ENCODE measurements at places on chromosomes 3 and 15. TPM values are rescaled to one million over a fixed set of nuclear protein-coding genes. Genes with fewer than 3 reads are reported as not detected.

GRCh38 chr3:153246806-153247205, 84.8 kb downstream of the RAP2B start:
- H3K36me3 ChIP-seq: no peaks in the 10 kb centered on the region
- H3K27me3 ChIP-seq: no peaks in the 10 kb centered on the region
- H3K4me1 ChIP-seq: no peaks in the 10 kb centered on the region
- DNase-seq: no peak
- H3K4me3 ChIP-seq: no peak overlapping the region

GRCh38 chr3:140296796-140297352, 361.9 kb downstream of the CLSTN2 start:
- no peaks in the 10 kb centered on the region for H3K4me1 ChIP-seq
- no peak overlapping the region for H3K27ac ChIP-seq
- no peaks in the 10 kb centered on the region for H3K36me3 ChIP-seq
- H3K4me3 ChIP-seq: no peak overlapping the region
- DNase-seq: no peak

DNA sequence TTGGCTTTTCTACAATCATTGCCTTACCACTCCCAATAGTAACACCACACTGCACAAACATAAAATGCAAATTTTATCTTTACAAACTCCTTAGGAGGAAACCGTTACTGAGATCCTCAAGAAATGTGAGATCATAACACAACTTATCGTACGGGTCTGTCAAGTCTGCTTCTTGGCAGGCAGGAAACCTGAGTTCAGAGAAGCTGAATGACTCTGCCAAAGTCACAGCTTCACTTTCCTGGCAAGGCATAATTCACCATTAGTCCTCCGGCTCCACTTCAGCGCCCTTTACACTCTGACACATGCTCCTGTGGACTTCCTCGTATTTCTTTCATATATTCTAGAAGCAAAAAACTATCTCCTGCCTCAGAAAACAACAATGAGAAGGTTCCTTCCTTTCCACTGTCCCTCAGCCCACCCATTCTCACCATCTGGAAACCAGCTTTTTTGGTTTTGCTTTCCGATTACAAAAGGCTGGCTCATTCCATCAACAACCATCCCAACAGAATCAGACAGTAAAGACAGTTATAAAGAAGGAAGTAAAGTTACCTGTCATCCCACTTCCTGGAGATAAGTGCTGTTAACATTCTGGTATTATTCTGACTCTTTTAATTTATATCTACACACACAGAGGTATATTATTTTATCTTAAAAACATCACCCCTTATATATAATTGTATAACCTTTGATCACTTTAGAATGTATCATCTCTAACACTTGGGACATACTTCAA, 223.4 kb downstream of the STT3B start:
- peak; percentile 72 for DNase-seq
- H3K4me3 ChIP-seq: no peak overlapping the region
- no peak overlapping the region for H3K27ac ChIP-seq
- H3K27me3 ChIP-seq: no peaks in the 10 kb centered on the region

GRCh38 chr3:87719060-87719459, 339.7 kb downstream of the CGGBP1 start:
- no peaks in the 10 kb centered on the region for H3K36me3 ChIP-seq
- H3K27me3 ChIP-seq: no peaks in the 10 kb centered on the region
- no peak for DNase-seq
- no peak overlapping the region for H3K27ac ChIP-seq
- no peaks in the 10 kb centered on the region for H3K4me1 ChIP-seq

- peak; percentile 66 for DNase-seq
- H3K36me3 ChIP-seq: no peaks in the 10 kb centered on the region
- H3K4me3 ChIP-seq: peak overlapping the region; percentile 50
- peak overlapping the region; percentile 97 for H3K27ac ChIP-seq
- no peaks in the 10 kb centered on the region for H3K27me3 ChIP-seq
- H3K4me1 ChIP-seq: no peaks in the 10 kb centered on the region
These were observed 3.6 kb downstream of the BCL6 start for GRCh38 chr3:187741403-187742350.

DNA sequence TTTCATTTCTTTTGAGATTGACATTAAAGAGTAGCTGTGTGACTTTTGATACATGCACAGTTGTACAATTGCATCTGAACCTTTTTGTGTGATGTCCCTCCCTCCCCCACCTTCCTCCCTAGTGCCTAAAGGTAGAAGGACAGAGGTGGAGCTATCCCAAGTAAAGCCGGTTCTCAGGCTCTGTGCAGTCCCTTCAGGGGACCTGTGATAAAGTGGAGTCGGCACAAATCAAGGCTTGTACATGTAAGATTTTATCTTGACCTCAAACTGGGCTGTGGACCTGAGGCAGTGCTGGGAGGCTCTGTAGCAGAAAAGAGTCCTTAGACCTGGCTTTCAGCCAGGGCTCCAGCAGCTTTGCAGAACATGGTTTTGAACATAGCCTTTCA, 55.5 kb upstream of the CMTM7 start:
- no peaks in the 10 kb centered on the region for H3K36me3 ChIP-seq
- H3K4me1 ChIP-seq: peaks cover 5% of the 10 kb centered on the region
- H3K4me3 ChIP-seq: no peak overlapping the region
- no peak overlapping the region for H3K27ac ChIP-seq
- no peak for DNase-seq
- H3K27me3 ChIP-seq: no peaks in the 10 kb centered on the region

- no peak overlapping the region for H3K27ac ChIP-seq
- no peaks in the 10 kb centered on the region for H3K27me3 ChIP-seq
- no peaks in the 10 kb centered on the region for H3K36me3 ChIP-seq
- no peak for DNase-seq
- H3K4me3 ChIP-seq: no peak overlapping the region
These were observed 10.3 kb upstream of the EIF1B start for GRCh38 chr3:40299130-40299720.

The PODXL2 gene
- polyA plus RNA-seq: 1.6 TPM

The OTOL1 gene
- not detected for polyA plus RNA-seq

The GOLGA6L10 gene
- polyA plus RNA-seq: 5.7 TPM

All from small intestine (tissue), 16 donors.